Choroid plexus epithelial cell (primary cell): ENCODE measurements at places on chromosomes 3 and 15.

GRCh38 chr3:14685179-14685578 lies 10.2 kb downstream of the C3orf20 start:
- peak; percentile 10 for DNase-seq

DNA sequence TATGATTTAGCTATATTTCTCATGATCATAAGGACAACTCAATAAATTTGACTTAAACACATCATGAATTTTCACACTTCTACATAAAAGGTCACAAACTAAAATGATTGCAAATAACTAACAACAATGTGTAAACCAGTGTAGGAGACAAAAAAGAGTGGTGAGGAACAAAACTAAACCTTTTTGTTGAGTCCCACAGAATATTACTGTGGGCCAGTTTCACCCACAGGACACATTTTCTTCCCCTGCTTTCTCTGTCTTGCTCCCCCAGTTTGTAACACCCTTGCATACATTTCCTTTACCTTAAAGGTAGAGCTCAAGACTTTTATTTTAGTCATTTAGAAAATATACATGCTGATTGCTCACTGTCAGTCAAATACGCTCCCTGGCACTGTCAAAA lies 130.9 kb upstream of the GOLGA6L6 start:
- DNase-seq, result no peak

DNA sequence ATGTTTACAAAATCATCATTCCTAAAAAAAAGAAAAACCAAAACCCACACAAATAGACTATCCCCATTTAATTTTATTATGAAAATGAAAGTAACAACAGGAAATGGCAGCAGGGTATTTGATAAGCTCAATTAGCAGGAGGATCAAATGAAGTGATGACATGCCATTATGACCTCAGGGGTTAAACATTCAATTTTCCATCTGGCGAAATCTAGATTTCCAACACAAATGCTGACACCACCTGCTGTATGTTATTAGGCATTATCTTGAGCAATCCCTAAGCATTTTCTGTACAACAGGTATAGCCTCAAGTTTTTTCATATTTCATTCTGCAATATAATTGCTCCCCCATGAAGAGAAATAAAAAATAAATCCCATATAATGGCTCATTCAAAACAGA lies 57.1 kb downstream of the SHQ1 start:
- DNase-seq, result peak; percentile 39

GRCh38 chr3:191329654-191330529 lies at the start of gene UTS2B:
TSS of gene UTS2B (minus strand) at chr3:191330526. CDS start at chr3:191282189, 48,337 bp downstream.
- DNase-seq, result peak; percentile 62

- no peak for DNase-seq
These were observed 52.9 kb downstream of the TRPM7 start for GRCh38 chr15:50633653-50634052.

- DNase-seq, result no peak
These were observed 36.3 kb downstream of the TFG start for GRCh38 chr3:100745617-100746016.

- DNase-seq, result no peak
These were observed 29.0 kb downstream of the CCNB2 start for GRCh38 chr15:59133929-59134427.

DNA sequence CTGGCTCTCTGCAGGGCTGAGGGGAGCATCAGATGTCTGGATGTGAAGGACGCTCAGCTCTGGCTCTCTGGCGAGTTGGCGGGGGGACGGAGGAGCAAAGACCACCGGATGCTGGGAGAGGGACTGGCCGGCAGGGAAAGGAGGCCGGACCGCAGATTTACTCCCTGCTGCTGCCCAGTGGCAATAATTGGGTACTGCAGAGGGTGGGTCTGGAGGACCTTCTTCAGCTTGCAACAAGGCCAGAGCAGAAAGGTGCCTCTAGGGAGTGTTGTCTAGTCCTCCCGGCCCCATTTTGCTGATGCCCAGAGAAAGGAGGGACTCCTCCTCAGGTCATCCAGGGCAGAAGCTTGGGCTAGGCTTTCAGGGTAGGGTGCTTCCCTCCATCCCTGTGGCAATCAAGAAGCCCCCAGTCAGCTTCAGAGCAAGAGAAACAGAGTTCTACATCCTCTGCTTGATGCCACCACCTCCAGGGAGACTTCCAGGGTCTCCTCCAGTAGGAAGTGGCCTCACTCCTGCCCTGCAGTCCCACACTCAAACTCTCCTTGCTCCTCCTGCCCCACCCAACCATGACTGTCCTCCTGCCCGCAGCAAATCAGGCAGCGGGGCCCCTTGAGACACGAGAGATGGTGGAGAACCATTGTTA lies 20.3 kb upstream of the CSPG4 start:
- DNase-seq, result peak; percentile 84

- DNase-seq, result no peak
These were observed 166.0 kb upstream of the EIF1B start for GRCh38 chr3:40143283-40144090.
